Ovary (tissue), 10 donors: ENCODE measurements at places on chromosomes 1 and 21. TPM values are rescaled to one million over a fixed set of nuclear protein-coding genes. Genes with fewer than 3 reads are reported as not detected.

The DTL gene
- 1.1 TPM for total RNA-seq

- DNase-seq = no peak
- H3K36me3 ChIP-seq = no peaks in the 10 kb centered on the region
- no peaks in the 10 kb centered on the region for H3K4me1 ChIP-seq
- no peak overlapping the region for H3K4me3 ChIP-seq
Measured at GRCh38 chr21:42753804-42754203, 100.4 kb downstream of the PDE9A start.

DNA sequence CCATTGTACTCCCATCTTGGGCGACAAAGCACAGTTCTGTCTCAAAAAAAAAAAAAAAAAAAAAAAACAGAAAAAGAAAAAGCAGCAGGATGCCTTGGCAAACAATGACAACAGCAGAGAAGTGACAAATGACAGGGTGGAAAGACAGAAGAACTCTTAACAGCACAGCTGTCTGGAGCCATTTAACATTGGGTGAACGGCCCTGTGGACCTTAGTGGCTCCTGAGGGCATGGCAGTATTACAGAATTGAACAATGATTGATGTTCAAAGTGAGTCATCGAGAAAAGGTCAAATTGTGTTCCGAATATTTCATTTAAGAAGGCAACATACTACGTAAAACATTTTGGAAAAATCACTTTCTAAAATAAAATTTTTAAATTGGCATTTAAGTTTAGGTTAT is 30.0 kb downstream of the DNASE2B start:
- no peaks in the 10 kb centered on the region for H3K36me3 ChIP-seq
- H3K4me3 ChIP-seq = no peak overlapping the region
- no peak overlapping the region for H3K27ac ChIP-seq
- H3K27me3 ChIP-seq = no peaks in the 10 kb centered on the region
- no peak for DNase-seq
- H3K4me1 ChIP-seq = no peaks in the 10 kb centered on the region

DNA sequence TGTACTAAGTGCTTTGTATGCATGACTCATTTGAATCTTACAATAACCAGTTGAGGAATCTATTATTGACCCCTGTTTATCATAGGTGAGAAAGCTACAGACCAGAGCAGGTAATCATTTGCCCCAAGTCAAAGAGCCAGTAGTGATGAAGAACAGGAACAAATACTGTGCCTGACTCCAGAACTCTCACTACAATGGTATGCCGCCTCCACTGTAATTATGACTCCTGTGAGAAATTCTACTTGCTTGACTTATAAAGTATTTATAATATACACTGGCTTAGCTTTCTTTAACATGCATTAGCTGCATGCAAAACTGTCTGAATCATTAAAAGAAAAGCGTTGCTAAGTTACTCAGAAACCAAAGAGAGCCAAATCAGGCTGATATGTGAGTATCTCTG is 92.6 kb downstream of the ZNF281 start:
- no peaks in the 10 kb centered on the region for H3K36me3 ChIP-seq
- DNase-seq = no peak
- H3K27ac ChIP-seq = no peak overlapping the region
- no peaks in the 10 kb centered on the region for H3K4me1 ChIP-seq

GRCh38 chr21:41566500-41567014 is 58.6 kb upstream of the TMPRSS2 start:
- no peak for DNase-seq
- H3K27me3 ChIP-seq = no peaks in the 10 kb centered on the region
- no peaks in the 10 kb centered on the region for H3K4me1 ChIP-seq
- no peaks in the 10 kb centered on the region for H3K36me3 ChIP-seq

The ZBTB8B gene
- 0.10 TPM for total RNA-seq

- no peak for DNase-seq
- no peaks in the 10 kb centered on the region for H3K4me1 ChIP-seq
- H3K27ac ChIP-seq = no peak overlapping the region
Measured at GRCh38 chr1:196131691-196132090, 476.5 kb downstream of the KCNT2 start.

DNA sequence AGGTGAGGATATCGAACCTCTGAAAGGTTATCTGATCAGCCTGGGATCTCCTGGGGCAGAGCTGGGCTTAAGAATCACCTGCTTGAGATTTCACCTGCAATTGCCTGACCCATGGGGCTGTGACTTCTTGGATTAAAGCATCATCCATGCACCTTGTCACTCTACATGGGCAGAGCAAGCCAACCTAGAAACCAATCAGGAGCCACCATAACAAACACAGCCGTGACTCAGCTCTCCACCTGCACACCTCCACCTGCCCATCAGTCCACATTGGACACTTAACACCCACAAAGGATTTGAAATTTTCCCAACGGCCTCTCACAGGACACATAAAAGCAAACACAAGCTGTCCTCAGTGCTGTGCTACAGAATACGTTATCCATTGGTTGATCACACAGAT is 35.1 kb upstream of the ETS2 start:
- peaks cover 6% of the 10 kb centered on the region for H3K4me1 ChIP-seq
- DNase-seq = no peak
- H3K36me3 ChIP-seq = no peaks in the 10 kb centered on the region
- no peak overlapping the region for H3K27ac ChIP-seq
- no peak overlapping the region for H3K4me3 ChIP-seq

DNA sequence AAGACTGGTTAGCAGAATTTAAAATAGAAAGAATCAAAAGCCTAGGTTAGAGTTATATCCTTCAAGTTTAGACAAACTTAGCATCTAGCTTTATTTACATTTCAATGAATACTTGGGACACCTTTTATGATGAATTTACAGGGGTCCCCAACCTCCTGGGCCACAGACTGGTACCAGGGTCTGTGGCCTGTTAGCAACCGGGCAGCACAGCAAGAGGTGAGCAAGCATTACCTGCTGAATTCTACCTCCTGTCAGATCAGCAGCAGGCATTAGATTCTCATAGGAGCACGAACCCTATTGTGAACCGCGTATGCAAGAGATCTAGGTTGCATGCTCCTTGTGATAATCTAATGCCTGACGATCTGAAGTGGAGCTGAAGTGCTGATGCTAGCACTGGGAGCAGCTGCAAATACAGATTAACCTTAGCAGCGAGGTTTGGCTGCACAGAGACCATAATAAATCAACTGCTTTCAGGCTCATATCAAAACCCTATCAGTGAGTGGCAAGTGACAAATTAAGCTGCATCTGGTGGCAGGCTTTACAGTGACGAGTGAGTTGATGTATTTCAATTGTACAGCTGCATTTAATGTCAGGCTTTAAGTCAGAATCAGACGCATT is 82.0 kb downstream of the UCHL5 start:
- no peak for DNase-seq
- no peaks in the 10 kb centered on the region for H3K36me3 ChIP-seq
- H3K27me3 ChIP-seq = no peaks in the 10 kb centered on the region

- no peaks in the 10 kb centered on the region for H3K27me3 ChIP-seq
- DNase-seq = no peak
- no peak overlapping the region for H3K27ac ChIP-seq
- no peak overlapping the region for H3K4me3 ChIP-seq
- no peaks in the 10 kb centered on the region for H3K36me3 ChIP-seq
Measured at GRCh38 chr1:205518661-205519540, 14.4 kb downstream of the CDK18 start.

DNA sequence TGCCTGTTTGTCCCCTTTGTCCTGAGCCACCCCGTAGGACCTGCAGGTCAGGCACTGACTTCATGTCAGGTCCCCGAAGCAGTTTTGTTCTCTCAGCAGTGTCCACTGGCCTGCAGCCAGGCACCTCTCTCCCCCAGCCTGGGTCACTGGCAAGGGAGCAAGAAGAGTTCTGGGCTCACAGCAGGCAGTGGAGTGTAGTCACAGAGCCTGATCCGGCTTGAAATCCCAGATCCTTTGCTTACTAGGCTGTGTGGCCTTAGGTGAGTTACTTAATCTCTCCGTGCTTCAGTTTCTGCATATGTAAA is 34.2 kb downstream of the L1TD1 start:
- H3K4me3 ChIP-seq = no peak overlapping the region
- H3K27me3 ChIP-seq = no peaks in the 10 kb centered on the region
- no peak overlapping the region for H3K27ac ChIP-seq
- no peaks in the 10 kb centered on the region for H3K4me1 ChIP-seq
- H3K36me3 ChIP-seq = no peaks in the 10 kb centered on the region

DNA sequence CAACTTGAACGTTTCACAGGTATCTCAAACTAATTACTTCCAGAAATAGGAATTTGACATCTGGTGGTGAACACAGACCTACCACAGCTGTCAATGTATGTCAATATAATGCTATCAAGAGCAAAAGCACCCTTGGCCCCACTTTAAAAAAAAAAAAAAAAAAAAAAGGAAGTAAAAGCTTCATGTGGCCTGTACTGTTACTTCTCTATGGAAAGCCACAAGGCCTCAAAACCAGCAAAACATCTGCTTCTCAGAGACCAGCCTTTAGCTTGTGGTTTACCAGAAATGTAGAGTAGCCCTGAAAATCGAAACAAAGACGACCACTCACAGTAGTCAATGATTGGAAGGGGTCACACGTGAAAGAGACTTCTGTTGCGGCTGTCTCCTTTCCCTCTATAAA is 109.6 kb downstream of the SLC45A1 start:
- H3K27ac ChIP-seq = no peak overlapping the region
- no peak for DNase-seq
- H3K4me3 ChIP-seq = no peak overlapping the region
- peaks cover 10% of the 10 kb centered on the region for H3K4me1 ChIP-seq
- H3K36me3 ChIP-seq = no peaks in the 10 kb centered on the region
- H3K27me3 ChIP-seq = no peaks in the 10 kb centered on the region

The GNAI3 gene
- total RNA-seq = 6.2 TPM

DNA sequence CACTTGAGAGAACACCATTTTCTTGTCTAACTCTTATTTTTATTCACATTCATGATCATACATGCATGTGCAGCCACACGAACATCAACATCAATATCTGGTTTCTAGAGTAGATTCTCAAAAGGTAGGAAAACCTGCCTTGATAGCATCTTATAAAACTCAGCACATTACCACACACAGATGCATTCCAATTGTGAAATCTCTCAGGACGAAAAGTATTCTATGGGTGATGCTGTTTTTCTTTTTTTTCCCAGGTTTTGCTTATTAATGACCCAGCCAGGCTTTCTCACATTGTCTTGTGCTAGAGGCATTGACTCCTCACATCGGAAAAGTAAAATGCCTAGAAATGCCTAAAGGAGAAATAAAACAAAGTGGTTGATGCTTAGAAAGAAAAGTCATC is 562.8 kb downstream of the KIF26B start:
- no peaks in the 10 kb centered on the region for H3K4me1 ChIP-seq
- no peak for DNase-seq
- H3K36me3 ChIP-seq = no peaks in the 10 kb centered on the region
- H3K27me3 ChIP-seq = no peaks in the 10 kb centered on the region
- no peak overlapping the region for H3K4me3 ChIP-seq

The NCMAP gene
- 0.60 TPM for total RNA-seq

GRCh38 chr1:184110272-184111204 is 59.0 kb downstream of the TSEN15 start:
- H3K4me3 ChIP-seq = no peak overlapping the region
- H3K4me1 ChIP-seq = no peaks in the 10 kb centered on the region
- no peaks in the 10 kb centered on the region for H3K36me3 ChIP-seq
- H3K27me3 ChIP-seq = no peaks in the 10 kb centered on the region

The CFHR3 gene
- 0.23 TPM for total RNA-seq

- DNase-seq = no peak
- H3K27me3 ChIP-seq = no peaks in the 10 kb centered on the region
- no peak overlapping the region for H3K27ac ChIP-seq
- H3K4me3 ChIP-seq = no peak overlapping the region
- H3K4me1 ChIP-seq = no peaks in the 10 kb centered on the region
- no peaks in the 10 kb centered on the region for H3K36me3 ChIP-seq
Measured at GRCh38 chr1:178571807-178572206, 58.9 kb downstream of the TEX35 start.

GRCh38 chr1:240524356-240525069 is 87.4 kb downstream of the GREM2 start:
- H3K4me1 ChIP-seq = no peaks in the 10 kb centered on the region
- no peaks in the 10 kb centered on the region for H3K36me3 ChIP-seq
- no peak for DNase-seq
- no peaks in the 10 kb centered on the region for H3K27me3 ChIP-seq
- no peak overlapping the region for H3K4me3 ChIP-seq
- no peak overlapping the region for H3K27ac ChIP-seq

DNA sequence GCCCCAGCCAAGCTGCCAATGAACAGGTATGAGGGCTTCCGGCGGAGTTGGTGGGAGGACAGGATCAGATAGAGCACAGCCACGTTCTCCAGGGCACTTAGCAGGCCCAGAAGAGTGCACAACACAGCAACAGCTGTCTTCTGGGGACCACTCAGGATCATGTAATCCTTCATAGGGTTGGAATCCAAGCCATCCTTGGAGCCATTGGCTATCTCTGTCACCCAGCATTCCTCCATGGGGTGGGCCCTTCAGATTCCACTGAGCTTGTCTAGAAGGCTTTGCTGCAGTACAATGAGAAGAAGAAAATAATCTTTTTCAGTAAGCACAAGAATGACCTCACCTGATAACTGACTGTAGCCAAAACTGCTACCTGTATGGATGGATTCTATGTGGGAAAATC is 7.3 kb upstream of the FUCA1 start:
- H3K27ac ChIP-seq = no peak overlapping the region
- no peaks in the 10 kb centered on the region for H3K36me3 ChIP-seq
- no peaks in the 10 kb centered on the region for H3K4me1 ChIP-seq
- no peak overlapping the region for H3K4me3 ChIP-seq
- DNase-seq = no peak

DNA sequence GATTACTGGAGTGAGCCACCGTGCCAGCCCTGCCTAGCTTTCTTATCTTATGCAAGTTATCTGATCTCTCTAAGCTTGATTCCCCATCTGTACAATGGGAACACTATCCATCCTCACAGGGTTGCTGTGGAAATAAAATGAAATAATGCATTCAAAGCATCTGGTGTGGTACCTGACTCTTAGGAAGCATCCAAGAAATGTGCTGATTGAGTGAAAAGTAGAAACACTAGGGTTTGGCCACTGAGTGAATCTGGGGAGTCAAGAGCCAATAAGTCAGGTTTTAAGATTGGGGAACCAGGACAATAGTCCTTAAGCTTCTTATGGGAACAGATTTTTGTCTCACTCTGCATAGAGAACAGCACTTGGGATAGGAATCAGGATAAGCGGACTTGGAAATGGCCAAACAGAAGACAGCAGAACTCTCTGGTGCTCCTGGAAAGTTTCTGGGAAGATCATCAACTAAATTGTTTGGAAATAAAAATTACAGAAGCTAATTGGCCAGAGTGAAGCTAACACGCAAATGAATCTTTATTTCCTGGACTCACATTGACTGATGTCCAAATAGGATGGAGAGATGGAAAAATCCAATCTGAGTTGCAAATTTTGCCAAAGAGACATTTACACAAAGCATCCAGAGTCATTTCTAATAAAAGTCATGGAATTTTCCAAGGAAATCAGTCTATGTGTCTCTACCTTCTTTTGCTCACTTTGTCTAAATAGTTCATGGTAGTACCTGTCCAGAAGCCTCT is 3.3 kb downstream of the PAFAH2 start:
- no peaks in the 10 kb centered on the region for H3K36me3 ChIP-seq
- no peak for DNase-seq
- no peaks in the 10 kb centered on the region for H3K27me3 ChIP-seq
- H3K27ac ChIP-seq = no peak overlapping the region
